LHCN-M2 (cell line): ENCODE measurements at places on chromosomes 13 and 19.
A peak's percentile ranks its signal among the peaks of the same experiment; 100 is the strongest.

- DNase-seq = no peak
These were observed 2.9 kb downstream of the SBNO2 start for GRCh38 chr19:1170938-1171754.

DNA sequence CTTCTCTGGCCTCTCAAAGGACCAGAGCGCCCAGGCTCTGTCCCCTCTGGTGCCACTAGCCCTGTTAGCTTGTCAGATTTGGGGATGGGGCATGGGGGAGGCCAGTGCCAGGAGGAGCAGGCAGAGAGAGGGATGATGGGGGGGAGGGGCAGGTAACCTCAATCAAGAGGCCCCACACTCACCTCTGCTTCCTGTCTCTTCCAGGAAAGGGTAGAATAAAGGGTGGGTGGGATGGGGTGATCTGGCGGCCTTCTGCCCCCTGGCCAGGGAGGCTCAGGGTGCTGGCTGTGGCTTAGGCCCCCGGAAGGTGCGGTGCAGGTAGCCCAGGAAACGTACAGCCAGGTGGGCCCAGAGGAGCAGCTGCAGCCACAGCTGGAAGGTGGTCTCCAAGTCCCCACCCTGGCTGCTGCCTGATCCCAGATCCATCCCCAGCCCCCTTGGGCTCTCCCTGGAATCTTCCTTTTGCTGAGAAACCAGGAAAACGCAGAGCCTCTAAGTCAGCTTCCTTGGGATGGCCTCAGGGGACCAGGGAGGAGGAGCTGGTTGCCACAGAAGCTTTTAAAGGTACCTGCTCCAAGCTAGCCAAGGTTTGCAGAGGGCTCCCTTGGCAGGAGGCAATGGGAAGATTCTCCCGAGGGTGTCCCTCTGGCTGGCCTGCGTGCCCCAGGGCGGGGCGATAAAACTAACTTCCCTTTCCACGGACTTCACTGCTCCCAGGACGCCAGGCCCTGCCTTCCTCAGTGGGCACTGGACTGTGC is 5.3 kb downstream of the PRKACA start:
- DNase-seq = no peak

DNA sequence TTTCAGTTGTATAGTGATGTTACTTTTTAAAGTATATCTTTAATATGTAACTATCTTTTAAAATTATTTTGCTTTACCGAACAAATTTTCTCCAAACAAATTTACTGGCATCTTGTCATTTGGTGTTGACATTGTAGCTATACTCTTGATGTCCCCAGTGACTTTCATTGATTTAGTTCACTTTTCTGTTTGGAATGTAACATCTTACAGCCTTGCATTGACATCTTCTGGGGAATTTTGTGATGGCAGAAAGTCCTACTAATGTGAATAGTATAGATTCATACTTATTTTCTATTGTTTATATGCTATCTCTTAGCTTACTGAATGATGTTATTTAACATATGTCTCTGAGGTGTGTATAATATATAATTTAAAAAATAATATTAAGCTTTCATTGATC is 800.9 kb upstream of the ATXN8OS start:
- DNase-seq = no peak

- peak; percentile 97 for DNase-seq
These were observed at the start of gene DMAC2 for GRCh38 chr19:41439441-41440222. TSS of gene DMAC2 (minus strand) at chr19:41439912. CDS start at chr19:41439899, 13 bp downstream.

GRCh38 chr19:57068311-57068710 is 51.5 kb upstream of the USP29 start:
- DNase-seq = no peak

DNA sequence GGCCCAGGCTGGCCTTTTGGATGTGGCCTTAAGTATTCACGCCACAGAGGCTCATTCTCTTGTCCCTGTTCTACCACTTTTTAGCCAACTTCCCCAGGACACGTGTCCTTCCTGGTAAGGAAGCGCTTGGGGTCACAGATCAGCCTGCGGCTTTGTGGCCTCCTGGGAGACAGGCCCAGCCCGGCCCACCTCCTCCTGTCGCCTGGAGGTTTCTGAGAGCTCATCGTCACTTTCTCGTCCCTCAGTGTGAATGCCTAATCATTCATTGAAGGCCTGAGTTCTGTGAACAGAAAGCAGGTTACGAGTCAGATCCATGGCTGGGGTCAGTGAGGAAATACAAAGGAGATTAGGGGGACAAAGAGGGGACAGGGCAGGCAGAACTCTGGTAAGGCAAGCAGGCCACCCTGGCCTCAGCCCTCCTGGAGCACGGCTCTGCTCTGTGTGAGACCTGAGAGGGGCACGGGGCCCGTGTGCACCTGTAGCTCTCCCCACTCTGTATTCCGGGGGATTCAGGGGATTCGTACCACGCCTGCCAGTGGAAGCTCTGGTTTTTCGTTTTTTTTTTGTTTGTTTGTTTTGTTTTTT is 38.6 kb upstream of the TSHZ3 start:
- no peak for DNase-seq

GRCh38 chr13:63381078-63381859 is 1965.6 kb upstream of the PCDH20 start:
- no peak for DNase-seq

GRCh38 chr19:49911381-49912145 is 14.9 kb upstream of the IL4I1 start:
- no peak for DNase-seq

- DNase-seq = no peak
These were observed 58.3 kb upstream of the CSNK1A1L start for GRCh38 chr13:37163641-37164265.
